ENCODE measurements at places on chromosomes 6 and 20.

DNA sequence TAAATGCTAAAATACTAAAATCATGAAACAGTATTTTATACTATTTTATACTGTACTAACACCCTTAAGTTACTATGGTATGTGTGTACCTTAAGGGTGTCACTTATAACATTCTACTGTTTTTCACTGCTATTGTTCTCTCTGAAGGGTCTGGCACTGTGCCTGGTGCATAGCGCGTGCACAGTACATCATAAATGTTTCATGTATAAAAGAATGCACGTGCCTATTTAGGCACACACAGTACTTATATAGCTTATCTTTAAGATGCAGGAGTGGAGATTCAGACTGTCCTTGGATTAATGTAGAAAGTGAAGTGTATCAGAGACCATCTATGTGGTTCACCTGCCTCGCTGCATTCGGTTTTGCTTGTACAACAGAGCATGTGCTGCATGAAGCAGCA is 64.0 kb upstream of the SGK1 start:
- no peak for DNase-seq

DNA sequence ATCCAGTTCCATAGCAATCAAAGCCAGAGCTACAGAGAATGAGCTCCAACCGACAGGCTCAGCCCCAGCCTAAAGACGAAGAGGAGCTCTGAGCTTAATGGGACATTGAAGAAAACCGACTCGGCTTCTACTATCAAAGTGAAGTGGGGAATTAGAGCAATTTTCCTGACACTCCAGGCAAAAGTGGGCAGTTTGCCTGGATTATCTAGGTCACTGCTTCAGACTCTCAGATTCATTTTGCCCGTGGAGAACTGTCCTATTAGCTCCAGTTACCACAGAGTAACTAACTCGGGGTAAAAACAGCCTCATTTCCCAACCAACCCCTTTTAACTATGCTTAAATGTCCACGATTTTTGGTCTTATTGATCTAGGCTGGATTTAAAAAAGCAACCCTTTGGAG is 592.1 kb upstream of the NRSN1 start:
- DNase-seq, result no peak

GRCh38 chr6:73798592-73798991 is 102.6 kb downstream of the CD109 start:
- DNase-seq, result no peak

DNA sequence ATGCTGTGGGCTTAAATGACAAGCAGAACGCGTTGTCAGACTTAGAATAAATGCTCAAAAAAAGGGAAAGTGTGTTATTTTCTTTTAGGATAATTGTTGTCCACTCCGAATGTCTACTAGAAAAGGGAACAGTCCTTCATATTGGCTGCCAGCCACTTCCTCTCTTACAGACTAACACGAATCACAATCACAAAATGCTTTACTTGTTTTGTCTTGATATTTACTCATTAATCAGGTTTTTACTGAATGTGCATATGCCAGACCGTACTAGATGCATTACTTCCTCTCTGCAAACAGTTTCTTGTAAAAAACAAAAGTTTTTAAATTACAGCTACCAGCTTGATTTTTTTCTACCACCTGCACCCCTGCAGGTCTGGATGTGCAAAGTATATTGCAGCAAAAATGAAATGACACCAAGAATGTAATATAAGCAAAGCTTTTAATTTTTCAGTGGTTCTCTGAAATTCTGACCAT is 821 bp downstream of the DHX35 start:
- DNase-seq, result no peak

DNA sequence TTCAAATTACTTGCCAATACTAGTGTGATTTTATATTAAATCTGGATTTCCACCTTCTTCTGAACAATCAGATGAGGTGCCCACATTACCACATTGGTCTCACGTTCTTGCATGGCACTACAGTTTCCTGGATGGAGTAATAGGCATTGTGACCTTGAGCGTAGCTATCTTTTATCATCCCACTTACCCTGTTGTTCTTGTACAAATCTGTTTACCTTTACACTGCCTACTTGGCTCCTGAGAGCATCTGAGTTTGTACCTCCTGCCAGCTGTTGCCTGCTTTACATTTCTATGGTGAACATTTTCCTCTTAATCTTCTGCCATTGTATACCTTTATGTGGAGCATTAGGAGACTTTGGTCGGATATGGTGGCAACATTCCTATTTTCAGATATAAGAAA is 90.7 kb downstream of the AKAP7 start:
- DNase-seq, result no peak

- no peak for DNase-seq
These were observed 412.5 kb downstream of the MMUT start for GRCh38 chr6:49050584-49050983.

- no peak for DNase-seq
These were observed 31.4 kb downstream of the LINC00237 start for GRCh38 chr20:21074605-21075336.

- no peak for DNase-seq
These were observed 83.1 kb upstream of the PHACTR2 start for GRCh38 chr6:143594647-143595046.

DNA sequence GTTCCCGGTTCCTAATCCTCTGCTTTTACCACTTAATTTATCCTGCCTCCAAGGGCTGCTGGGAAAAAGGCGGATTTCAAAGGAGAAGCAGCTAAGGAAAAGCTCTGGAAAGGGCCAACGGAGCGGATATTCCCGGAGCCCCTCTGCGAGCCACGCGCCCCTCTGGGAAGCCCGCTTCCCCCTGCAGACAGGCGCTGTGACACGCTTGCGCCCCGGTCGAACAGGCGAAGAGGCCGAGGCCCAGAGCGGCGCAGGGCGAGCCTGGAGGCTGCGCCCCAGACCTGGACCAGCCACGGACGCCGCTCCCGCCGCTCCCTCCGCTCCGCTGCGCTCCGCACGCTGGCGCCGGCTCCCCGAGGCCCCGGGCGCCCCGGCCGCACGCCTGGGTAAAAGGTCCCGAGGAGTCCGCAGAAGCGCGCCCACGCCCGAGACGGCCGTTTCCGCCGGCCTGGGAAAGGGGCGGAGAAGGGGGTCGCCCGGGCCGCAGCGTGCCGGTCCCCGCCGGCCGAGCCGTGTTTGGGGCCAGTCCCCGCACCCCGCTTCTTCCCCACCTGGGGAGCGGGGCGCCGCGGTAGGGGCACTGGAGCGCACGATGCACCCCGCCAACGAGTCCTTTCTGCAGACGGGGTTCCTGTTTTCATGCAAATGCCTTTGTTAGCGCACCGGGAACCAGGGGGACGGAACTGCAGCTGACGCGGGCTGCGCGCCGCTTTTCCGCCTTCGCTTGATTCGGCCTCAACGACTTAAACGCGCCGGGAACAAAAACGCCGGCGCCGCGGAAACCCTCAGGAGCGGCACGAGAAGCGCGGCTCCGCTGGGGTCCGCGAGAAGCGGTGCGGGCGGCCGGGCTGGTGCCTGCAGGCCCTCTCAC is 91.9 kb upstream of the SIRPA start:
- DNase-seq, result no peak

DNA sequence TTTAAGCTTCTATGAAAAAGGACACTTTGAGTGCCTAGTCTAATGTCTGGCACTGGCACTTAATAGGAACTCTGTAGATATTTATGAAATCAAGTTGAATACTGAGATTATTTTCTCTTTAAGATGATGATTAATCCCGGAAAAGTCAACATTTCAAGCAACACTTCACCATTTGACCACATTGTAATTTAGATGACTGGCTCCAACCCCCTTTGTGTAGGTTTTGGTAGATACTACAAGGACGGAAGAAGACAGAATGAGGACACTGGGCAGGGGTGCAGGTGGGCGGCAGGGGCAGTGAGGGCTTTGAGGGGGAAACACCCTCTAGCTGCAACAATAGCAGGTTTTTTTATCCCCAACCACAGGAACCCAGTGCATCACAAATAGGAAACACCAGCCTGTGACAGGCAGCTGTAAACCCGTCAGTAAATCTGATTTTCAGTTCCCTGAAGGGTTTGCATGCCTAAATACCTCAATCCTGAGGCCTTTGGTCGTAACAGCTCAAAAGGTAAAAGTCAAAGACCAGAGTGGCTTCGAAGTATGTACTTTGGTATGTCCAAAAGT is 4.6 kb downstream of the DTNBP1 start:
- no peak for DNase-seq

DNA sequence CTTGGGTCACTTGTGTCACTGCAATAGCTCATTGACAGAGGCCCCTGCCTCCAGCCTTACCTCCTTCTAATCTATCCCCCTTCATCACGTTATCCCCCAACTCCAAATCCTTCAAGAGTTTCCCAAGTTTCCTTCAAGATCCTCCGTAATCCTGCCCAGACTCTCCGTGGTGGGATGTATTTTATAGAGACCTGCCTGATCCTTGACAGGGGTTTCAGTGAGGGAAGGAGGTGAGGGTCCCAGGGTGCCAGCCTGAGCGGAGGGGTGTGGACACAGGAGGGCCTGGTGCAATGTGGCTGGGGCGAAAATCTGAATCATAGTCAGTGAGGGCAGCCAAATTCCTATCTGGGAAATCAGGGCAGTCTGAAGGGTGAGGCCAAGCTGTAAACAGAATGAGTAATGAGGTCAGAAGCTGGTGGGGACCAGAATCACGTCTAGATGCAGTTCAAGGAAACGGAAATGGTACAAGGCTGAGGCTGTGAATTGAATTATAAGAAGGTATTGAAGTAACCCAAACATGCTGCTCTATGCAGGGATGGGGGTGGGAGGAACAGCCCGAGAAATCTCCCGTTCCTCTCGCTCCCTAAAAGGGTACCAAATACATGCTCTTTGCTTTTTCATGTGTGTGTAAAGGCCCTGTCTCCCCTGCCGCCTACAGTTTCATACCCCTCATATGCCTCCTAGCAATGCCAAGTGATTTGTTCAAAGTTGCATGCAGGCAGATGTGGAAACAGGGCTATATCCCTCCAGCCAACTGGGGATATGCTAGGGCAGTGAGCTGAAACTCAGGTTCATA is 35.4 kb upstream of the PIM1 start:
- DNase-seq, result no peak

DNA sequence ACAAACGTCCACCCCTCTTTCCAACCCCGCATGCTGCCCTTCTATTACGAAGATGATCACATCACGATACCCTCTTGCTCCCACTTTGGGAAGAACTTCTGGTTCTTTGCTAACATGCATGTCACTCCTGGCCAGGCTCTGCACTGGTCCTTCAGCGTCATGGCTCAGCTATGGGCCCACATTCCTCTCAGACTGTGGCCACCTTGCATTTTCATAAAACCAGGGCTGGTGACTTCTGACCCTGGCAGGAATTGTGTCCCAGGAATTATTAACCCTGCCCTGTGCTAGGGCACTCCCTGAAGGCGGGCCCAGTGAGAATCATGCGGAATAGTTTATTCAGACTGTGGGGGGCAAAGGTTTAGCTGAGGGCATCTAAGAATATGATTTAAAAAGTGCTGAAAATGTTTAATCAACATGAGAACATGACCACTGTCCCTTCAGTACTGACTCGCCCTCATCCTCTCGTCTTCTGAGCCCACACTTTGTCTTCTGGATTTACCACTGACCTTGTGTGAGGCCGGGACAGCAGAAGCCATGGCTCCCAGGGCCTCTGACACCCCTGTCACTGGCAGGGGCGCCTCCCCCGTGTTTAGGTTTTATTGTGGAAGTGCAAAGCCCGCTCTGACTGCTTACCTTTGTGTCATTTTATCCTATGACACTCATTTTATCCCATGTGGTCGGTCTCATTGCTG is 38.1 kb upstream of the THBS2 start:
- no peak for DNase-seq

DNA sequence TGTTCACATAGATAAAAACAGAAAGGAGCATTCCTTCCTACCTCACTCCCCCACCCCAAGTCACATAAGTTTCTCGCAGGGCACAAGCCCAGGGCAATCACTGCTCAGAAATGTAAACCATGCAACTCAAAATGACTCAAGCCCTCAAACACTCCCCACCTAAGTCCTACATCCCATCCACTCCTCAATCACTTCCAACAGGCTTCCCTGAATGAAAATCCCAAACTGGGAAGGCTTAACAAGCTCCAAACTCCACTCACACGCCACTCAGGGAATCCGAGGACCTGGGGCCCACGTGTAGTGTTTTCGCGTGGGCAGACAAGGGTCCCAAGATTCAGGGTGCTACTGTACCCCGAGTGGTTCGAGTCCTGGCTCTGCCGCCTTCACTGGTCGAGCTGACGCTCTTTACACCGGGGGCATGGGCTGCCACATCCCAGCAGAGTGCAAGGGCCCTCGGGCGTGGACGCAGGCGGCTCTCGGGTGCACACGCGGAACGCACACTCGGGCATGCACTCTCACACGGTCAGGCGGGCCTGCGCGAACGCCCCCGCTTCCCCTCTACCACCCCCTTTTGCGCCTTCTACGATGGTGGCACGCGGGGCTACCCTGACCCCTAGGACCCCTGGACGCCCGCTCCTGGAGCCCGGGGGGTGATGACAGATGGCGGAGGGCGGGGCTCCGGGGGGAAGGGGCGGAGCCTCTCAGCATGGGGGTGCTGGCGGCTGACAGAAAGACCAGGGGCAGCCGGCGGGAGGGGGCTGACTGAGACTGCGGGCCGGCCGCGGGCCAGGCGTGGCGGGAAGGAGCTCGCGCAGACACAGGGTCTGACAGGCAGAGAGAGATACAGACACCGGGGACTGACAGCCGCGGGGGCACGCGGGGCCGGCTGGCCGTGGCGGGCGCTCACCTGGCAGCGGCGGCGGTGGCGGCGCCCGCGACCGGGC is 657 bp downstream of the ZHX3 start:
- DNase-seq, result peak; percentile 66

All from stimulated activated CD8-positive, alpha-beta memory T cell treated with anti-CD3 and anti-CD28 coated beads, Interleukin-4, amount 100 ng/mL, for 4 hours (primary cell).